ENCODE measurements at places on chromosomes 3 and 15.

GRCh38 chr3:73586190-73586589 is 38.6 kb downstream of the PDZRN3 start:
- no peak for DNase-seq

- DNase-seq, result no peak
Observed at GRCh38 chr3:40298075-40298474, 11.4 kb upstream of the EIF1B start.

- DNase-seq, result no peak
Observed at GRCh38 chr3:145815707-145816413, 345.1 kb downstream of the PLOD2 start.

GRCh38 chr3:67647390-67647878 is 7.0 kb downstream of the SUCLG2 start:
- no peak for DNase-seq

- no peak for DNase-seq
Observed at GRCh38 chr3:14473411-14473891, 66.7 kb downstream of the GRIP2 start.

GRCh38 chr3:123700791-123701722 is 116.2 kb upstream of the HACD2 start:
- DNase-seq, result no peak

- DNase-seq, result no peak
Observed at GRCh38 chr15:61216519-61216918, 12.6 kb downstream of the RORA start.

GRCh38 chr3:165658027-165658426 is 179.2 kb downstream of the BCHE start:
- DNase-seq, result no peak

- no peak for DNase-seq
Observed at GRCh38 chr15:57053470-57053869, 135.0 kb downstream of the TCF12 start.

DNA sequence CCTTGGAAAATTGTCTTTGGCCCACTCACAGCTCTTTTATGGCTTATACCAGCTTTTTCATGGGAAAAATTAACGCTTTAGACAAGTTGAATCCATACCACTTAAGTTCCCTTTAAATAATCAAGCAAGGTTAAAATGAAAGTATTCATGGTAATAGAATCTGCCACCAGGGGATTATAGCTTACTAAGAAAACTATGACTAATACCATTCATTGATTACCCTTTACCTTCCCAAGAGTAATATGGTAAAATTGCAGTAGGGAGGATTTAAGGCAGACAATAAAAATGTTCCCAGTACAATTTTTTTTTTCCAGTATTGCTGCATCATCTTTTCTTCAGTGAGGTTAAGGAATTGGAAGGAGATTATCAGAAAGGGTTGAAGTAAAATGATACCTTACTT is 641.1 kb upstream of the NAALADL2 start:
- DNase-seq, result no peak

- DNase-seq, result no peak
Observed at GRCh38 chr3:154139996-154140436, 18.8 kb downstream of the ARHGEF26 start.

- DNase-seq, result no peak
Observed at GRCh38 chr15:50265620-50266019, at the start of gene HDC. Gene HDC, minus strand, starts transcription at chr15:50265726. Its CDS starts 103 bp downstream, at chr15:50265623.

DNA sequence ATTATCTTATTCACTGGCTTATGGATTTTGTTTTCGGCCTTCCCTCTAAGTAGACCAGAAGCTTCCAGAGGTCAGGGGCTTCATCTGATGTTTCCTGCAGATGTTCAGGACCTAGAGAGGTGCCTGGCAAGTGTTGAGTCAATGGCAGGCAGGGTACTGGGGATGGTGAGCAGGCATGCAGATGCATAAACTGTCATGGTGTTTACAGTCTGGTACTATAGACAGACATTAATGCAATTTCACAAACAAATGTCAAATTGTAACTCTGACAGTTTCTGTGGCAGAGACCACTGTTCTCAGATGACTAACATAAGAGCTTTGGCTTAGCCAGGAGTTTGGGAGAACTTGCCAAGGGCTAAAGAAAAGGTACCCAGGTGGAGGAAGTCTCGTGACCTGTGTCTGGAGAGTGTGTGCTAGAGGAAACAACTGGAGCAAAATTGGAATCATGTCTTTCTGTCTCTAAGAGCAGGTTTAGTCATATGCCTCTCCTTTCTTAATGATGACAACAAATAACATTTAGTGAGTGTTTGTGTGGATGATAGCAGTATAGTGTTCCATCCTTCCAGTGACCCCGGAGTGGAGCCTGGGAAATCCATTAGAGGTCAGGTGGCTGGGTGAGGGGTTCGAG is 53.7 kb upstream of the TRAK1 start:
- no peak for DNase-seq

- DNase-seq, result peak; percentile 33
Observed at GRCh38 chr15:67456677-67457529, 64.0 kb upstream of the C15orf61 start.

- DNase-seq, result no peak
Observed at GRCh38 chr3:89049119-89049518, 58.3 kb upstream of the EPHA3 start.

DNA sequence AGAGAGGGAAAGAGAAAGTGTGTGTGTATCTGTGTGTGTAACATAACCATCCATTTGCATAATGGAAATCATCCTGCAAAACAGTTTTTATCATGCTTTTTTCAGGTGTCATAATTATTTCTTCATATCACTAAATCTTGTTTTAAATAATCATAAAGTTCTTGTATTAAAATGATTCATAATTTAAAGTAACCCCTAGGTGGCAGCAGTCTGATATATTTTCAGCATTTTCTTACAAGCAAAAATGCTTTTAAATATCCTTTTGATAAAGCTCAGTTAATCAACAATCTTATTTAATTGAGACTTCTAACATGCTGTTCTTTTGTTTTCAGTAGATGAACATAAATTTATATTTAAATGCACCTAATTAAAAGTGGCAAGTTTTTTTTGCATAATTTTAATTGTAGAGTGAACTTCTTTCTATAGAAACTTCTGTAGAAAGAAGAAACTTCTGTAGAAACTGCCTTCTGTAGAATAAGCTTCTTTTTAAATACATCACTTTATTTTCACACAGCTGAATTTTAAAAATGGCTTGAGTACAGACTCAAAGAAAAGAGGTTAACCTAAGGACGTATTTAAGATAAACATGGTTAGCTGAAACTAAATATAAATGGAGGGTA is 72.5 kb downstream of the OPA1 start:
- DNase-seq, result no peak

GRCh38 chr3:101066711-101067129 is 73.5 kb upstream of the ABI3BP start:
- DNase-seq, result no peak

DNA sequence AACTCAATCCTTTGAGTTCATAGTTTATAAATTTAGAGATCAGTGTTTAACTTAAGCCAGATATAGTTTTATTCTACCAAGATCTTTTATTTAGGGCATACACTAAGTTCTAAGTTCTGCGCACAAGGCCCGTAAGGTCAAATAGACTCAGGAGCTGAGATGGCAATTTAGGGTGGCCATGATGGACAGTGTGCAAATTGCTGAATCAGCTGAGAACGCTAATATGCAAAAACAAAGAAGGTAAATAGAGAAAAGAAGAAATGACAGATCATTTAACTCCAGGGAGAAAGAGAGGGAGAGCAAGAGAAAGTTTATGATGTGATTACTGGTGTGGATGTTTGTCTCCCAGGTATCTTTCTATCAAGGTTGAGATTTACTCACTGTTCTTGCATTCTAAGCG is 678.5 kb downstream of the OTOL1 start:
- DNase-seq, result no peak

GRCh38 chr15:73564255-73564654 is 68.9 kb downstream of the NPTN start:
- DNase-seq, result no peak

DNA sequence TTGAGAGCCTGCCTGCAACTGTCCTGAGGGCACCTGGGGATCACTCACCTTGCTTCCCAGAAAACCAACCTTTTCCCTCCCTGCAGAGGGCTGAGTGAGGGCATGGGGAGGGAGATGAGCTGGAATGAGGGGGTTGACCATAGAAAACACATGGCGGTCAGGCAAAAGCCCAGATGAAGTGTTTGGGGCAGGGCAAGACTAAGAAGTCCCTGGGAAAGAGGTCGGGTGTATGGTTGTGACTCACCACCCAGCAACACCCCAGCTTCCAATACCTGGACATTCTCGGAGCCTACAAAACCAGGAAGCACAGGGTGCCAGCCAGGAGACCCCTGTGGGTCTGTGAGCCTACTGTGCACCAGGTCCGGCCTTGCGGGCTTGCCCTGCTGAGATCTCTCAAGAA is 95.3 kb upstream of the ATP2B2 start:
- DNase-seq, result no peak

GRCh38 chr3:172305552-172305951 is 142.7 kb downstream of the GHSR start:
- no peak for DNase-seq

DNA sequence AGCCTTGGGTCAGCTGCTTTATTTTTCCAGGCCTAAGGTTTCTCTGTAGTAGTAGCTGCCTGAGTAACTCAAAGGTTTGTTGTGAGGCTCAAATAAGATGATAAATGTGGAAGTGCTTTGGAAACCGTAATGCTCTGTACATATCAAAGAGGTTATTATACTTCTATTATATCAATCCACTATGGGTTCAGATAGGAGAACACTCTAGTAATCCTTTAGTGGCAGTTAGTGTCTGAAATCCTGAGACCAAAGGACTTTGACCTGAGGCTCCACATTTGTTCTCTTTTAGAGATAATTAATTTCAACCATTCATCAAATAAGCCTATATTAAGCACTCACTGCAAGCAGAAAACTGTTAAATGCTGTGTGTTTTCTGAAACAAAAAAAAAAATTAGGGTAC is 128.6 kb upstream of the BCL6 start:
- DNase-seq, result no peak

DNA sequence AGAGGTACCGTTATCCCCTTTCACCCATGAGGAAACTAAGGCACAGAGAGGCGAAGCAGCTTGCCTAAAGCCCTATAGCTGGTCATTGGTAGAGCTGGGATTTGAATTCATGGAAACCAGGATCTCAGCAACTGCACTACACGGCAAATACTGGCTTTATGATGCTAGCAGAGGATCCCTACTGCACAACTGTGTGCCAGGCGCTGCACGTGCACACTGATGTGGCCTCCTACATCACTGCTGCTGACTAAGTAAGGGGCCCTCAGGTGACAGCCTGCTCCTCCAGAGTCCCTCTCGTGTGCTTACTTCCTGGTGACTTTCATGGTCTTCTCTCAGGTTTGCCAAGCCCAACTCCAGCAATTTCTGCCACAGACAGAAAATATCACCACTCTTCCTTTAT is 3.4 kb upstream of the POLG start:
- no peak for DNase-seq

DNA sequence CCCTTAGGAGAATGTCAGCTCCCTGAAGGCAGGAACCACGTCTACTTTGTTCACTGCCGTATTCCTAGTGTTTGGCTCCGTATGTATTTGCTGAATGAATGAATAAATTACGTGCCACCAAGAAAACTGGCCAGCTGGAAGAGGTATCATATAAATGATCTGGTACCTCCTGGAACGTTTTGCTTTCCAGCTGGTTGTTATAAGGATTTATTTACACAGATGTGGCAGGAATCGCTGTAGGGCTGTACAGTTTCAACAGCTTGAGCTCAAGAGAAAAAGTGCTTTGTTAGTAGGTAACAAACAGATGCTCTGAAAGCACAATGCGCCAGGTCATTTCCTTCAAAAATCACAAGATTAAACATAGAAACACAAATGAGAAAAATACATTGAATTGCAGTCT is 108.8 kb upstream of the ATP2B2 start:
- no peak for DNase-seq

GRCh38 chr3:56942523-56942922 is 117.9 kb upstream of the SPATA12 start:
- DNase-seq, result no peak

DNA sequence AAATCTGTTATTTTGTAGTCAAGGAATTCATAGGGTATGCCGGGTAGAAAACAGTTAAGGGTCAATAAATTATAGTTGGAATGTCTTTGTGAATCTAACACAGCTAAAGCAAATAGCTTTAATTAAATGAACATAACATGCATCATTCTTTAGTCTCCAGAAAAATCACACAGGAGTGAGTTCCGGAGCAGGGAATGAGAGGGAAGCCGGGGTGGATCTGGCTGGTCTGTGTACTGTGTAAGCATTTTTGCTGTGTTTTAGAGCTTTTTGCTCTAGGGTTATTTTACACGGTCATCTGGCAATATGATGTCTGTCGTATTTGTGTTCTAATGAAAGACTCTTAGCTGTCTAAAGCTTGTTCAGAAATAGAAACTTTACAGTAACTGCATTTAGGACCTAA is 57.5 kb downstream of the MED12L start:
- DNase-seq, result no peak

DNA sequence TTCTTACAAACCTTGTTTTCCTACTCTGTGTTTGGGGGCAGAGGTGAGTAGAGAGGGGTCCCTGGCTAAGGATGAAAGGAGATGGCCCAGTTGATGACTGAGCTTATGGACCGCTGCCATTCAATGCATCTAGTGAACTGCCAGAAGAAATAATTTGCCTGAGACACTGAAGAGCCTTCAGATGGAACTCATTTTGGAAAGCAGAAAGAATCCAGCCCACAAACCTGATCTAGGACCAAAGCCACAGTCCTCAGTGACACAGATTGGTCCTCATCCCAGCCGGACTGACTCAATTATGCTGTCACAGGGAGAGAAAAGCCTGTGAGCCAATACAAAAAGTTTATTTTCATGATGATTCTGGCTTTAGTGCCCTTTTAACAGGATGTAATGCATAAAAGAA is 82.7 kb downstream of the CD47 start:
- no peak for DNase-seq

GRCh38 chr3:40566694-40567093 is 41.9 kb downstream of the ZNF621 start:
- DNase-seq, result no peak

GRCh38 chr3:194865061-194865460 is 179.4 kb downstream of the FAM43A start:
- DNase-seq, result no peak

DNA sequence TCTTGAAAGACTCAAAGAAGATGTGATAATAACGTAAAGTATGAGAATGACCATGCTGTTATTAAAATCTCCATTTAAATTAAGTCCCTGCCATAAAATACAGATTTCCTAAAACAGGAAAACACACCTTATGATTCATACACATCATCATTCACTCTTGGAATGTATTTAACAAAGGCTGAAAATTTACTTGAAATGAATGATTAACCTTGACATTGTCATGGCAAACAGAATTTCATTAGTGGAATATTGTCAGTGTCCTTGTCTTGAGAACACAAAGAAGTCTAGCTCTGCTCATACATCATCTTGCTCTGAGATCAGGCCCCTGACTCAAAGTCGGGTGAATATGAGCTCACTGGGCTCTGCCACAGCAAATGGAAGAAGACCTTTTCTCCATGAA is 313.9 kb downstream of the FGF12 start:
- no peak for DNase-seq

GRCh38 chr15:95869920-95870319 is 460.6 kb upstream of the NR2F2 start:
- no peak for DNase-seq

All from T-cell (primary cell).